ENCODE measurements at places on chromosomes 4 and X. TPM values are rescaled to one million over a fixed set of nuclear protein-coding genes. Genes with fewer than 3 reads are reported as not detected.

The PIR gene
- total RNA-seq: 15.7 TPM

The TLR10 gene
- total RNA-seq: 0.22 TPM

The NAP1L2 gene
- total RNA-seq: 10.7 TPM

The GLOD5 gene
- total RNA-seq: not detected

The RNF150 gene
- total RNA-seq: 69.2 TPM

The OPN1MW3 gene
- total RNA-seq: not detected

GRCh38 chr4:337932-338758 is 531 bp downstream of the ZNF141 start:
- peak; percentile 77 for DNase-seq

GRCh38 chr4:73311428-73311827 is 52.8 kb upstream of the ANKRD17 start:
- no peak for DNase-seq

GRCh38 chr4:53168228-53168627 is 197.6 kb downstream of the SCFD2 start:
- no peak for DNase-seq

DNA sequence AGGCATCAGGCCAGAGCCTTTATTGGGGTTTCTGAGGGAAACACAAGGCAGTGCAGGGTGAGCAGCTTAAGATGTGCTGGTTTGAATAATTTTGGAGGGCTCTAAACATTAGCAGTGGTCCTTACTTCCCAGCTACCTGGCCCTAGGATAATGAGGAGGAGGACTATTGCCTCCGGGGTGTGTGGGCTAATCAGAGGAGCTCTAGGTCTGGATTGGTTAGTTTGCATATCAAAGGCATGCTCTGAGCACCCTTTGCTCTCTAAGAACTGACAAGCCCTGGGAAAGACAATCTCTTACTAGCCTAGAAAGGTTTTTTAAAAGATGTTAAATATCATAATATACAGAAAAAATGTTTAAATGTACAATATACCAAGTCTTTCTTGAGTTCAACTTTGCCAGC is 58.4 kb downstream of the RXFP1 start:
- DNase-seq: no peak

DNA sequence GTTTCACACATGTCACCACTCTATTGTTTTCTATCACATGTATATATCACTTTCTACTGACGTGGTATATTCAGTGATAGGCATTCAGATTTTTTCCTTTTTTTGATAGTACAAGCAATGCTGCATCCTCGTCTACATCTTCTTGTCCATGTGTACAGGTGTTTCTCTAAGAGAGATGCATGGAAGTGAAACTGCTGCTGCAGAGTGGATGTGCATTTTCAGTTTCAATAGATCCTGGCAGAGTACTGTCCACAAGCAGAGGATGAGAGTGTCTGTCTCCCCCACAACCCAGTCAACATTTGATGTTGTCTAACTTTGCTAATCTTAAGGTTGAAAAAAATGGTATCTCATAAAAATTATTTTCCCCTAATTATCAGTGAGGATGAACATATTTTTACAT is 194.0 kb upstream of the CASK start:
- no peak for DNase-seq

- DNase-seq: no peak
These were observed 930.1 kb downstream of the ADGRL3 start for GRCh38 chr4:62130230-62130629.

DNA sequence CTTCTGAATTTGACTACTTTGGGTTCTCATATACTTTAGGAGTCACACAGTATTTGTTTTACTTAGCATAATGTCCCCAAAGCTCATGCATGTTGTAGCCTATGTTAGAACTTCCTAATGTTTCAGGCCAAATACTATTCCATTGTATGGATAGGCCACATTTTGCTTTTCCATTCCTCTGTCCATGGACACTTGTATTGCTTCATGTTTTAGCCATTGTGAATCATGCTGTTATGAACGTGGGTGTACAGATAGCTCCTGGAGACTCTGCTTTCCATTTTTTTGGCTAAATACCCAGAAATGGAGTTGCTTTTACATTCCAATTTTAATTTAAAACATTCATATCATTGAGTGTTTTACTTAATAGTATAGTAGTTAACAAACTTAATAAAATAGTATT is 54.5 kb downstream of the HTT start:
- no peak for DNase-seq

DNA sequence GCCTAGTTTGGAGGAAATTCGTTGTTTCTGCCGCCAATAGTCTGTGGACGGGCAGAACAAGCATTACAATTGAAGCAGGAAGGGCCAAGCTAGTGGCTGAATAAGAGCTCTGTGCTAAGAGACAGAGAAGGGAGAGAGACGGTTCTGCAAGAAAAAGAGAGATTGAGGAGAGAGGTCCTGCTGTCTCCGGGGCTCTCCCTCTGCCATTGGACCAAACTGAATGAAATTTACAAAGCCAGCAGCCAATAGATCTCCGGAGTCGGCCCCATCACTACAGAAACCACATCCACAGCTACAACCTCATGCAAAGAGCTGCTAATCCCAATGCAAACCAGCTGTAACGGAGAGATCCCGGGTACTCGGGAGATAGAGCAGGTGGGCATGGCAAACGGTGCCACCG is at the start of gene NLGN4X:
Gene NLGN4X, minus strand, starts transcription at position 148 of the 400 bp plus-strand sequence. CDS start 77,401 bp downstream, outside the sequence.
- DNase-seq: no peak

GRCh38 chrX:49925176-49925575 is 2.8 kb downstream of the CLCN5 start:
- no peak for DNase-seq

GRCh38 chr4:128571747-128572146 is 237.8 kb upstream of the JADE1 start:
- no peak for DNase-seq

- no peak for DNase-seq
These were observed 1056.2 kb downstream of the DMD start for GRCh38 chrX:32155044-32155638.

GRCh38 chrX:19019996-19020395 is 36.1 kb upstream of the PHKA2 start:
- no peak for DNase-seq

- no peak for DNase-seq
These were observed 7.1 kb downstream of the PF4V1 start for GRCh38 chr4:73860181-73860580.

- no peak for DNase-seq
These were observed 33.5 kb downstream of the CNOT6L start for GRCh38 chr4:77785669-77786068.

GRCh38 chrX:69286565-69286906 is 121.3 kb upstream of the PJA1 start:
- DNase-seq: no peak

DNA sequence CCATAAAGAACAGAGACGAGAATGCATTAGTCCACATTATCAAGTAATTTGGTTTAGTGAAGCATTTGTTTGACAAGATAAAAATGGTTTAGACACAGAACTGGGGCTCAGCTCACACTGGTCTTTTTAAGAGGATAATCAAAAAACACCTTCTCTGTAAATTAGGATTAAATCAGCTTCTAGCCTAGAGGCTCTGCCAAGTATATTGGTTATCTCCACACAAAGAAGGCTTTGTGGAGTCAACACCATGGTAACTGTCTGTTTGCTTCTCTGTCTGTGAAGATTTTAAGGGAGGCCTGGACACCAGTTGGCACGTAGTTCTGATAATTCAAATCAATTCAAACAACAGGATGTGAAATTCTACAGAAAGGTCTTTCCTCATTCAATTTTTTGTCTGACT is 687.0 kb downstream of the DMD start:
- no peak for DNase-seq
